ENCODE measurements at places on chromosomes 3 and 15.

GRCh38 chr3:136336329-136337100 is 86.4 kb downstream of the PCCB start:
- no peak for DNase-seq

DNA sequence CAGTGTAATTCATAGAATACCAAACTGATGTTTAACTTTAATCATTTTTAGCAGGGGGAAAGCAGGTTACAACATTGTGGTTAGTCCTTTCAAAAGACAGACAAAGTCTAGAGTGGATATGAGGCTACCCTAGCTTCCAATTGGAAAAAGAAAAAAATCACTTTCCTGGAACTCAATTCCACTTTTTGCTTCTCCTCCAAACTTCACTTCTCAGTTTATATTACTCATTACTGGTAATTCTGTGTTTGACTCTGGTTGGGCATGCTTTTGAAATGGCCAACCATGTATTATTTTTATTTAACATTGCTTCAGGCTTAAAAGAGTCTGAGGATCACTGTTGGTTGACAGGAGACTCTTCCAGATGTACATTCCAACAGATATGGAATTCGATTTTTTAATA is 84.8 kb downstream of the RAP2B start:
- DNase-seq = no peak

DNA sequence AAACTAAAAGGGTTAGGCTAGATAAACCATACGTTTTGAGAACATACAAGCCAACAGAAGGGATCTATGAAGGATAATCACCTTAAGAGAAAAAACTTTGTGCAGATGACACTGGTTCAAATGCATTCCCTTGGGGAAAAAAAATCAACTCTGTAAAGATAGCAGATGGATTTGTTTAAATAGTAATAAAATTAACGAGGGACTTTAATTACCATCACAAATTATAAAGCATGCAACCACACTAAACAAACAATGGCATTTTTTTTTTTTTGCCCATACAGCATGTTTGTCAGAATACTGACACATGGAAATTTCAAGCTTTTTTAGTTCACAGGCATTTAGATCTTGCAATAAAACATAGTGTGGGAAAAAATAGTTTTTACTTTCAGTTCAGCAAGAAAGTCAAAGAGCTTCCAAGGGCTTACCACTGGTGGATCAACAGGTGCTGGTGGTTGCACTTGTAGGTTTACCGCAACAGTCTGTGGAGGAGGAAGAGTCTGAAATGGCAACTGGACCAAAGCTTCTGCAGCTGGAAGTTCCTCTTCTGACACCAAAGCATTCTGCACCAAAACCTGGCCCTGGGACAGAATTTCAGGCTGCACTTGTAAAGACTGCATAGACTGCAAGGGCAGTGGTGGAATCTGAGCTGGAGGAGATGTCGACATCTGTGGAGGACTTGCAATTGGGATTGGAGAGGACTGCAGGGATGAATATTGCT is 53.1 kb downstream of the PHC3 start:
- peak; percentile 31 for DNase-seq

GRCh38 chr15:25718597-25718996 is 144.5 kb downstream of the ATP10A start:
- no peak for DNase-seq

DNA sequence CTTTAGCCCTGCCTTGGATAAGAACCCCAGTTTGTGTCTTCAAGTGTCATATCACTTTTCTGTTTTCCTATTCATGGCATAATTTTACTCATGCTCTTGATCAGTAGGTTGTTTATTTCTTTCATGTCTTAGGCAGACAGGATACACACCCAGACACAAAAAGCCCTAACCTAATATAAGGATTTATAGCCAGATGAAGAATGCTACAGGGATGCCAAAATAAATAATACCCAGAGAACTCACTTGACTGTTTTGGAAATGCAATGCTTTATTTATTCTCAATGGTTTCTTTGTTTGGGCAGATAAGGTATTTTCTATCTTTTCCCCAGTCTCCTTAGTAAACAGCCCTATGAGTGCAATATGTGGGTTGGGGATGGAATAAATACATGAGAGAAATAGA is 424.0 kb upstream of the PDZRN3 start:
- DNase-seq = no peak

DNA sequence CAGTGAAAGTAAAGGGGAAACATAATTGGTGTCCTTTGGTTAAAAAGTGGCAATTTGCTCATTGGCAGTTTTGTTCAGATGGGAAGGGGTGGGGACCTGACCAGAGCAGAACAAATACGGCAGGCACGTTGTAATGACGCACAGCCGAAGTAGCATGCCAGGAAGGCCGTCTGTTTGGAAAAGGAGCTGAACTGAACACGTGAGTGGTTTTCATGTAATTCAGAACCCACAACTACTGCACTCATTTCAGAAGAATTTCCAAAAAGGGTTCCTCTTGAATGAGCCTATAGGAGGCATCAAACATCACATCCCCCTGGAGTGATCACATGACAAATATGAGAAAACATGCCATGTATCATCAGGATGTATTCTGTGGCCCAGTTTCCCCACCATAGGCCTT is 42.9 kb upstream of the LMCD1 start:
- DNase-seq = no peak

DNA sequence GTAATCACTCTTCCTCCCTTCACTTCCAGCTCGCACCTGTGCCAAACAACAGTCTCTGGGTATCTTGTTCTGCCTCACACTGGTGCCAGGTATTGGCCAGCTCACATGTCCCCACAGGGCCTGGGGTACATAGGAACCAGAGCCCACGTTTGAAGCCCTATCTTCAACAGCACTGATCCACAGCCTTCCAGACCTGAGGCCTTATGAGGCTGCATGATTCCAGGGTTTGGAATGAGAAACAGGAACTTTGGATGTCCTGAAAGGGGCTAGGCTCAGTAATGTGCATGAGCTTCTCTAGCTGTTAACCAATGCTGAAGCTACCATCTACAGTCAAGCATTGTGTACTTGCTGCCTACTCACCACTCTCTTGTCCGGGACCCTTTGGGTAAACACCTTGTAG is 92.4 kb downstream of the GPR156 start:
- DNase-seq = no peak

- DNase-seq = no peak
Measured at GRCh38 chr3:156551746-156552145, 3.2 kb downstream of the SSR3 start.

GRCh38 chr15:58839485-58839884 is 68.4 kb downstream of the MINDY2 start:
- peak; percentile 14 for DNase-seq

- no peak for DNase-seq
Measured at GRCh38 chr3:46974421-46975171, 1.9 kb downstream of the CCDC12 start.

DNA sequence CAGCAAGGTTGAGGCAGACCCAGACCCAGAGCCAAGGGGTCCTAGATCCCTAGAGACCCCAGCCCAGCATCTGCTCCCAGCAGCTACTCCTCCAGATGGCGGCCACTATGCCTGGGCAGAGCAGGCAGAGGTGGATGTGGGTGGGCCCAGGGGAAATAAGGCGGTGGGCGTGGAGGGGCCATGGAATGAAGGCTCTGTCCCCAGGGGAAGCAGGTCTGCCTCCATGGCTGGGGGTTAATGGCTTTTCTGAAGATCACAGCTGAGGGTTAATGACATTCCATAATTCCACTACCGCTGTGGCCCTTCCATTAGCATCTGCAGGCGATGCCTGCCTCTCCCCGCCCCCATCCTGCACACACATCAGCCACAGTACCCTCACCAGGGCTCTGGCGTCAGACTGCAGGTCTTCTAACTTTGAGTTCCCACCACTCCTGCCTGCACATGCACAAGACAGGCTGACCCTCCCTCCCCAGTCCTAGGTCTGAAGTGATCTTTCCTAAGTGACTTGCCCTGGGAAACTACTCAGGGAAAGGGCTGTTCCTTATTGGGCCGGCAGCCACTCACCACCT is 41.2 kb downstream of the CCDC33 start:
- DNase-seq = no peak

DNA sequence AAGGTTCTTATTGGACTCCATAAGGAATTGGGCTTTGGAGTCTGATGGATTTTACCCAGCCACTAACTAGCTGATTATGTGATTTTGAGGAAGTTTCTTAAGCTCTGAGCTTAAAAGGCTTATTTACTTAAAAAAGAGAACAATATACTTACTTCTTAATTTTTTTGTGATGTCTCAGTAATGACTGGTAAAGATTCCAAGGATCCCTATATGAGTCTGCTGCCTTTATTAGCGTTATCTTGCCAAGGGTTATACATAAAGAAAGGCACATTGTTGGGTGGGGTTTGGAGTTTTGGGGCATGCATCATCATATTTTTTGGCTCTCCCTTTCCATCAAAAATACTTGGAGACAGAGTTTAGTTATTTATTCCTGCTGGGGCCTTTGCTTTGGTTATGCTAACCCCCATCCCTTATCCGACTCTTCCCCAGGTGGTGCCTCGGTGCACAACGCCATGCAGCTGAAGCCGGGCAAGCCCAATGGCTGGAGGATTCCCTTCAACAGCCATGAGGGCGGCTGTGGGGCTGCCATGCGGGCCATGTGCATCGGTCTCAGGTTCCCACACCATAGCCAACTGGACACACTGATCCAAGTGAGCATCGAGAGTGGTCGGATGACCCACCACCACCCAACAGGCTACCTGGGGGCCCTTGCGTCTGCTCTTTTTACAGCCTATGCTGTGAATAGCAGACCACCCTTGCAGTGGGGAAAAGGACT is 6.7 kb downstream of the ADPRH start:
- DNase-seq = no peak

- no peak for DNase-seq
Measured at GRCh38 chr3:157544501-157545130, 41.4 kb upstream of the VEPH1 start.

GRCh38 chr3:126969586-126969985 is 13.3 kb upstream of the PLXNA1 start:
- no peak for DNase-seq

- no peak for DNase-seq
Measured at GRCh38 chr15:58770519-58770856, 614 bp upstream of the MINDY2 start.

- no peak for DNase-seq
Measured at GRCh38 chr15:31278061-31278445, 48.6 kb upstream of the KLF13 start.

- peak; percentile 53 for DNase-seq
Measured at GRCh38 chr3:9957214-9957613, 5.0 kb upstream of the PRRT3 start.

- DNase-seq = no peak
Measured at GRCh38 chr3:123694366-123695087, 109.7 kb upstream of the HACD2 start.

DNA sequence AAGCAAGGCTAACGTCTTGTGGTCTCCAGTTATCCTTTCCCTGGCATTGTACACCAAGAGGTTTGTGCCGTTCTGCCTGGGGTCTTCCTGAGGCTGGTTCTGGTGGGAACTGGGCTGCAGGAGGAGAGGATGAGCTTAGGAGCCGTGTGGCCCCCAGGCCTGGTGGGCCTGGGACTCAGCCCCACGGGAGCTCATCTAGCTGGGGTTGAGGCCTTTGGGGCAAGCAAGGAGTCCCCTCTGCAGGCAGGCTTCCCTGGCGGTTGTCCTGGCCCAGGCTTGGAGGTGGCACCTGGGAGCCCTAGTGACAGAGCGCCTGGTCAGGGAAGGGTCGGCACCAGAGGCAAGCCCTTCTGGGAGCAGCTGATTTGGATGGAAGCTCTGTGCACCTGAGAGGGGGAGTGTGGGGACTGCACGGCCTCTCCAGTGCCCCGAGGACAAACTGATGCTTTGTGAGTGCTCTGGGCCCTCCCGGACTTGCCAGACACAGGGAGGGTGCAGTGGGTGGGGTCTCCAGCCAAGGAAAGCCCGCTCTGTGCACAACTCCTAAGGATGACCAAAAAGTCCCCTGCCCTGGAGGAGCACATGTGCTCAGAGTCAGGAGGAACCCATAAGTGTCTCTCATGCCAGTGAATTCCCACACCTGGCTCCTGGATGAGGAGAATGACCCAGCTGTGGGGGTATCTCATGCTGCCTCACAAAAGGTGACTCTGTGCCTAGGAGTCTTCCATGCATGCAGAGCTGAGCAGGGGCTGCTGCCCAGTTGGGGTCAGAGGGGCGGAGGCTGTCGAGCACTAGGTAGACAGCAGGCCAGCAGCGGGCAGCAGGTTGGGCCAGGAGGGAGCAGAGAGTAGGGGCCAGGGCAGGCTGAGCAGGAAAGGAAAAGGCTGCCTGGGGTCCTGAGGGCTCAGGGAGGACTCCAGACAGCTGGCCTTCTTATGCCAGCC is 2.7 kb downstream of the PAK6 start:
- no peak for DNase-seq

DNA sequence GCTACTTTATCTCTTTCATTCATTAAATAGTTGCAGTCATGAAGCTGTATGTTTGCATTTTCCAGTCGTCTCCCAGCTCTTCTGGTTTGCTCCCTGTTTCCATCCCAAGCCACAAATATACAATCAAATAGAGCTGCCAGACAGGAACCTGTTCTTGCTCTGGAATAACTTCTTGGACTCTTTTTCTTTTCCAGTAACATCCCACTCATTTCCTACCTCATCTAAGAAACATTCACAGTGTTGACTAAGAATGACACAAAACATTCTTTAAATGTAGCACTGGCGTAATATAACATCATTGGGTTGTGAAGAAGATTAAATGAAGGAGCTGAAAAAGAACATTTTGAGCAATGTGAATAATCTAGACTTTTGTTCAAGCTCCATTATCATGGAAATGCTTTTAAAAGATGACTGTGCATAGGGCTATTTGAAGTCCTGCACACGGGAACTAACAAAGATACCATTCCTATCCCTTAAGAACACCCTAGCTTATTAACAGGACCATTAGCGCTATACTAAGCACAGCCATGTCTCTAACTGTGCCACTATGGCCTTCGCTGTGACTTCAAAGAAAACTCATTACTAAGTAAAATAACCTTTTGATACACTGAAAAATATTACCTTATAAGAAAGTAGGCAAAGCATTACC is 574.0 kb downstream of the NAALADL2 start:
- peak; percentile 1 for DNase-seq

DNA sequence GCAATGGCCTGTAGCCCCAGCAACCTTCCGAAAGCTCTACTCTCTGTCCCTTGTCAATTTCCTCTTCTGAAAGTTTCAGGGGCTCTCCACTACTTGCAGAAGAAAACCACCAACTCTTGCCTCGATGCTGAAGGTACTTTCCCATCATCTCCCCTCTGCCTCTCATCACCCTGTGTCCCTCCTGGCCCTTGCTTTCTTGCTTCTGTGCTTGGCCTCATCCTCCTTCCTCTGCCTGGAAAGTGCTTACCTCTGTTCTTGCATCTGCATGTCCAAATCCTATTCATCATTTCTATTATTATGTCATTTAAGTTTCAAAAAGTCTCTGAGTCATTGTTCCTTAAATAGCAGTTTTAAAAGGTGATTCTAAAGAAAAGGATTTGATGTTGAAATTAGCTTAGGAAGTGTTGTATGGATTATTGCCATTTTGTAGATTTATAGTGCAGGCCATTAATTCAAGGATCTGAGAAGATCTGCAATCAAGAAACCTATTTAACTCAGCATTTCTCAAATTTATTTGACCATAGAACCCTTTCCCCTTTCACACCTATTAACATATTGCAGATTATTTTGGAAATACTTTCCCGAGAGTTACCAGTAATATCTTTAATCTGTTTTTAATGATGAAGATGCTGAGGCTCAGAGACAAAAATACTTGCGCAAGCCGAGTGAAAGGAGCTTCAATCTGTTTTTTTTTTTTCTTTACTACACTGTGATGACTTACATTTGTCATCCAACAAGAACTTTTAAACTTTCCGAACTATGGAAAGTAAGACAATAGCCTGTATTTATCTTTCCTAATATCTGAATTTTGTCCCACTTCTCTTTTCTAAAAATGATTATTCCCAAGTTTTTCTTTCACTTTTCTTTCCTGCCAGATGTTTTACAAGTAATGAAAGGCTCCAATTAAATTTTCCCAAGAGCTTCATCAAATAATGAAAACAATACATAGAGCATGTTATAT is 22.3 kb upstream of the CFAP161 start:
- no peak for DNase-seq

GRCh38 chr15:34243226-34243625 is 18.4 kb downstream of the EMC4 start:
- no peak for DNase-seq

All from A673 (cell line).